Right atrium auricular region (tissue), 2 donors: ENCODE measurements at places on chromosomes 1 and 21. TPM values are rescaled to one million over a fixed set of nuclear protein-coding genes. Genes with fewer than 3 reads are reported as not detected.

Gene TMEM200B
- total RNA-seq: 4.8 TPM

Gene SHISA4
- total RNA-seq: 74.2 TPM

Gene PLA2G2D
- not detected for total RNA-seq

Gene DIRAS3
- 7.3 TPM for total RNA-seq

Gene OR2T29
- total RNA-seq: not detected

Gene LCA5L
- 0.26 TPM for total RNA-seq

Gene AADACL4
- total RNA-seq: not detected

Gene ALX3
- total RNA-seq: not detected
